ENCODE measurements at places on chromosomes 11 and 22.

DNA sequence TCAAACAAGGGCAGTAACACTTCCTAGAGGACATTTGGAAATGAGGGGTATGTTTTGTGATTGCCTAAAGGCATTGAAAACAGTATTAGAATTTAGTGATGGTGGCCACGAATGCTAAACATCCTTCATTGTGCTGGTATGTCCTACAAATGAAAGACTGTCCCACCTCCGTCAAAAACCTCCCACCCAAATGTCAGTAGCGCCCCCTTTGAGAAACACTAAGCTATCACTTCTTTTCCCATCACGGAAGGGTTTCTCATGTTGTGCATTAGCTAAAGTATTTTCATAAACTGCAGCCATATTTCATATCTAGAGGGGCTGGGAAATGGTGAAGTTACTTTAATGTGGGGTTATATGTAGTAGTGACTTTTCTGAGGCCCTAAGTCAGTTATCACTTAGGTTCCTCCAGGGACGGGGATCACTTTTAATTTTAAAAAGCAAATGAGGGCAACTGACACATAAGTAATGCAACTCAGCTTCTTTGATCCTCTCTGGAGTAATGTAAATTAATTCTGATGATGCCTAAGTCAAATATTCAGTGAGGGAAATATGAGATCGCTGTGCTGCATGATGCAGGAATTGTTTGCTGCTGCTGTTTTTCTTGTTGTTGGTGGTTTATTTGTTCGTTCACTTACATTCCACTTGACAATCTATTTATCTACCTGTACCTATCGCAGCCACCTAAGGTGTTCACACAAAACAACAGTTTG lies 1403.4 kb upstream of the TENM4 start:
- no peak for ATAC-seq

GRCh38 chr11:33713151-33713855 lies 12.7 kb upstream of the C11orf91 start:
- ATAC-seq = no peak

GRCh38 chr11:69367211-69367964 lies 73.4 kb downstream of the MYEOV start:
- no peak for ATAC-seq

DNA sequence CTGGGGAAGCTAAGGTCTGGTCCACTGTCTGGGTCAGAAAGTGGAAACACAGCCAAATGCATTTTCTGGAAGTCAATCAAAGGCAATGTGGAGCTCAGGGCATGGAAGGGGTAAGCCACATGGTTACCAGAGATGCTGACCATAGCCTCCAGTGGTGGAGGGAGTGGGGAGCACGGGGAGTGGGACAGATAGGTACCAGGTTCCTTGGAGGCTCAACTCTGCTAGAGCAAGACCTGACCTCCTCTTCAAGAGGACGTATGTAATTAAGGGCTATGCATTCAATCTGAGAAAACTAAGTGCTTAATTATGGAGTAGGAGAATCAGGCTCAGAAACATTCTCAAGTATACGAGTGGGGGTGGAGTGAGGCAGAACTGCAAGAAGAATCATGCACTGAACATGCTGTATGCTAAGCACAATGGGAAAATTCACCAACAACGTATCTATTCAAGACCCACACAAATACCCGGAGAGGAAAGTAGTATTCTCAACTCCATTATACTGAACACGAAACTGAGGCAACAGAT lies 65.2 kb upstream of the PHOX2A start:
- no peak for ATAC-seq

GRCh38 chr11:23143022-23143421 lies 282.7 kb upstream of the CCDC179 start:
- ATAC-seq = no peak

DNA sequence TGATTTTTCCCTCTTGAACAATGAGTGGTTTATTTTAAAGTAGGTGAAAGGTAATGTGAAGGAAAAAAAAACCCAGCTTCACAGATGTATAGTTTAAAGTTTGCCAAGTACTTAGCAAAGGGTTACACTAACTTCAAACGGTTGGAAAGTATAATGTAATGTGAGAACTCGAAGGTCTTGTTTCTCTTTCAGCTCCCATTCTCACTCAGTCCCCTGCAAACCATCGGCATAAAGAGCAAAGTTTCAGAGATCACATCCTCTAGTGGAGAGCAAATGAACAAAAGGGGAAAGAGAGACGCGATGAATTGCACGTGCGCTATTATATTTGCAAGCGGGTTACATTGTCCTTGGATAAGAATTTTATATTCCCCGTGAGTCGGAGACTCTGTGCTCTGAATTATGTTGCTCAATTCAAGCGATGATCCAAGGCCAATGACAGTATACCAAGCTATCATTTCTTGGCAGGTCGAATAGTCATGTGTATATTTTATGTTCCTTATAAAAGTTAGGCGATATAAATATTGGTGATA lies 37.6 kb upstream of the BIRC3 start:
- ATAC-seq = peak; percentile 74

- no peak for ATAC-seq
Measured at GRCh38 chr11:106311531-106312230, 234.2 kb downstream of the AASDHPPT start.

All from activated CD4-positive, CD25-positive, alpha-beta regulatory T cell treated with anti-CD3 and anti-CD28 coated beads, Interleukin-2, amount 50 U/mL, for 24 hours (primary cell).